NCI-H2029 (cell line): ENCODE measurements at places on chromosomes 11 and 22.

- no peak for DNase-seq
These were observed 420.6 kb upstream of the CNTN5 start for GRCh38 chr11:98600103-98600502.

DNA sequence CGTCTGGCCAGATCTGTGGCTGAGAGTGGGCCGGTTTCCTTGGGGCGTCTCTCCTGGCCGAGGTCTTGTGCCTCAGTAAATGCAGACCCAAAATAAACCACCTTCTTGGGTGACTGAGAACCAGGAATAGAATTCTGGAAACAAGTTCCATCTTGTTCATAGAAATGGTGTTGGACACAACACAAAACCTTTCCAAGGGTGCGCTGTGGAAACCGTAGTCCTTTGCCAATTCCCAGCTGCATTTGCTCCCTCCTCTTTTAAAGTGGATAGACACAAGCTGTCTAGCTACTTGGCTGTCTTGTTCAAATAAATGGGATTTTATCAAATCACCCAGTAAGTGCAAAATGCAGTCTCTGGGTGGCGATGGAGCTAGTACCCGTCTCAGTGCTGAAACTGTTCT lies 300.2 kb downstream of the SHANK2 start:
- DNase-seq: no peak

- DNase-seq: peak; percentile 18
These were observed 28.5 kb downstream of the P4HA3 start for GRCh38 chr11:74282914-74283371.

DNA sequence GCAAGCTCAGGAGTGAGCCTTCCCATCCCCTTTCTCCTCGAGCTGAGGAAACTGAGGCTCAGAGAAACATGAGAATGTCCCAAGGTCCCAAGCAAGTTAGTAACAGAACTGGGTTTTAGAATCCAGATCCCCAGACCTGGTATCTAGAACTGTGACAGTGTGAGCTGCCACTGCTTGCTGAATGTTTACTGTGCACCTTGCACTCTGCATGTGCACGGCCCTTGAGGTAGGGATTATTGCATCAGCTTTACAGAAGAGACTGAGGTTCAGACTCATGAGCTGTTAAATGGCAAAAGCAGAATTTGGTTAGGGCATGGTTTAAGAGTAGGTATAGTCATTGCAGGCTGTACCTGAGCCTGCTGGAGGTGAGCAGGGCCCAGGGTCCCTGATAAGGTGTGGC lies 3.8 kb upstream of the MPPED1 start:
- DNase-seq: no peak

DNA sequence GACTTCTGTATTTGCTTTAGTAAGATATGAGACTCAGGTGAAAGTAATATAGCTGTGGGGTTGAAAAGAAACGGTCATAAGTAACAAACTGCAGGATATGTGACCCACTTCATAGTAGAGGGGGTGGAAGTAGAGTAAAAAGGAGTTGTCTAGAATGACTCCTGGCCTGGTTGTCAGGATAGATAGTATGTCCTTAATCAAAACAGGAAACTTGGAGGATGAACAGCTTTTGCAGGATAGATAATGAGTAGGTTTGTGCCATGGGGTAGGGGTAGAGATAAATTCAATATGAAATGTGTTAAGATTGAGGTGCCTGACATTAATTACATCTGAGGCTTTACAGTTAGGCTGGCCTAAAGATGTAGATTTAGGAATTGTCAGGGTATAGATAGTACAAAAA lies 47.0 kb upstream of the B3GNT6 start:
- no peak for DNase-seq

DNA sequence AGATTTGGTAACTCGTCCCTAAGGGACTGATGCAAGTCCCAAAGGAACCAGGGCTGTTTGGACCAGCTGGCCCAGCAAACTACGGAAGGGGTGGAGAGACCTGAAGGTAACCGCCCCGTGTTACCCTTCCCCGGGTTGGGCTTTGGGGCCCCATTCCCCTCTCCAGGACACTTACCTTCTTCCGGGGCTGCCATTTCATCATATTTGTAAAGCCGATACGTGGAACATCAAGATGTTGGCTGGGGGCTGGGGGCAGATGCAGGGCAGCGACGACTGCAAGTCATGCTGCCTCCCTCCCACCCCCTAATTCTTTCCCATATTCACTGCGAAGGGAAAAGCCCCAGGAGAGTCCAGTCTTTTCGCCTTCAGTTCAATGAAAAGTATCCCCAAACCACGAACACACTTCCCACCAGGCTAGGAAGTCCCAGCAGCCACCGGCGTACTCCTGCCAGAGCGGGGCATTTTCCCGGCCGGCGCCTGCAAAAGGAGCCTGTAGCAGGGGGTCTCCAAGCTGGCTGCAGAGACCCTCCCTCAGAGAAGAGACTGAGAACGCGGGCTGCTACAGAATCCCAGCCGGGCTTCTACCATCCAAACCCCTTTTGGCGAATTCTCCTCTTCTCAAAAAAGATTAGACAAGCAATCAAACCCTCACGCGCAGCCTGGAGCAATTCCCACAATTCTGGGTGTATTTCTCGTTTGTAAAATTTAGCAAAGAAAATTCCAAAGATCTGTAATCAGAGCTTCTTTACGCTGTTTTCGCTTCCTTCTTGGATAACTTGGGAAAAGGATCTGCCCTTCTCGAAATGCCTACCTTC lies 236.7 kb downstream of the TTC28 start:
- DNase-seq: no peak

GRCh38 chr22:25134028-25134427 lies 65.6 kb upstream of the CRYBB3 start:
- peak; percentile 85 for DNase-seq

- no peak for DNase-seq
These were observed 2.0 kb downstream of the FBLN1 start for GRCh38 chr22:45504373-45505341.

DNA sequence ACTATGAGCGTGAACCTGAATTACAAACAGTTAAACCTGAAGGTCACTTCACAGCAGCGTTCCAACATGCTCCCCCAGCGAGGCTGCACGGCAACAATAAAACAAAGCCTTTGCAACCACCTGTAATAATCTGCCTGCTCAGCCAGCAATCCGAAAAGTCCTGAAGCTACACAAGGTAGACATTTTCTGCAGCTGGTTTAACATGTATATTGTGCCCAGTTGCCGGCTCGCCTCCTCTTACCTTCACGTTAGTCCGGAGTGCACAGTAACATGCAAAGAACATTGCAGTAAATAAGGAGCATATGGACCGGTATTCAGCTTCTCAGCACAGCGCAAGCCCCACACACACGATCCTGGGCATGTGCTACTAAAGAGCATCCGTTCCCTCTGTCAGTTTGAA lies 704.3 kb downstream of the DLG2 start:
- no peak for DNase-seq

DNA sequence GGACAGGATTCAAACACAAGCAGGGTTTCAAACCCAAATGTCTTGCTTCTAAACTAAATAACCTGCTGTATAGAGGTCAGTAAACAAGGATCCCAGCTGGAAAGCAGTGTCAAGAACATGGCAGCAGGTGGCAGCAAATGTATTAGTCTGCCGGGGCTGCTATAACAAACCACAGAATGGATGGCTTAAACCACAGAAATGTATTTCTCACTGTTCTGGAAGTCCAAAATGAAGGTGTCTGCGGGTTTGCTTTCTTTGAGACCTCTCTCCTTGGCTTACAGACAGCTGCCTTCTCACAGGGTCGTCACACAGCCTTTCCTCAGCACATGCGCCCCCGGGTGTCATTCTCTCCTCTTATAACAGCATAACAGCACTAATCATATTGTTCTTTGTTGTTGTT lies 65.1 kb upstream of the LRRC55 start:
- DNase-seq: no peak

DNA sequence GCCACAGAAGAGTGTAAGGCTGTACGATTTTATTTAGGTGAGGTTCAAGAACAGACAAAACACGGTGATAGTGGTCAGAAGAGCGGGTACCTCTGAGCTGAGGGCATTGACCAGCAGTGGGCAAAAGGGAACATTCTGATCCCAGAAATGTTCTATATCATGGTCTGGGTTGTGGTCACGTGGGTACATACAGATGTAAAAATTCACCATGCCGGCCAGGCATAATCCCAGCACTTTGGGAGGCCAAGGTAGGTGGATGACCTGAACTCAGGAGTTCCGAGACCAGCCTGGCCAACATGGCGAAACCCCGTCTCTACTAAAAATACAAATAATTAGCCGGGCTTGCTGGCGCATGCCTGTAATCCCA lies 31.1 kb upstream of the GCAT start:
- DNase-seq: no peak

GRCh38 chr11:125394296-125394695 lies 101.8 kb downstream of the FEZ1 start:
- DNase-seq: no peak

- no peak for DNase-seq
These were observed 599.3 kb downstream of the BUD13 start for GRCh38 chr11:116173506-116173905.

DNA sequence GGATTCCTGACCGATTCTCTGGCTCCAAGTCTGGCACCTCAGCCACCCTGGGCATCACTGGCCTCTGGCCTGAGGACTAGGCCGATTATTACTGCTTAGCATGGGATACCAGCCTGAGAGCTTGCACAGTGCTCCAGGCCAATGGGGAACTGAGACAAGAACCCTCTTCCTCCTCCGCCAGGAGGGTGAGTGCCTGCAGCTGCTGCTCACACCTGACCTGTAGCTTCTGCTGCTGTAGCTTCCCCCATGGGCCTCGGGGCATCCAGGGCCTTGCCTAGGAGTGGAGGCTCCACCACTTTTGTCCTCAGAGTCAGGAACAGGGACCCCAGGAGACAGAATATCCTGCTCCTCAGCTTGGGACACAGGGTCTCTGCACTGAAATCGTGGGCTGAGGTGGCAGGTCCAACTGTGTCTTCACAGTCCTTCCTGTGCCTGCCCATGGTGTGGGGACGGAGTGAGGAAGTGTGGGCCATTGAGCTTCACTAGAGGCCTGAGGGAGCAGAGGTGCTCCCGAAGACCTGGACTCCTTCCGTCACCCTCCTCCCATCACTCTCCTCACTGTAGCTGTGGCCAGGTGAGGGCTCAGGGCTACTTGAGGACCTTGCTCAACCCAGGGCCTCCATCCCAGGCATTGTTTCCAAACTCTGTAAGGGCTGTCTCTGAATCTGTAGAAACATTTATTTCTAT lies 103.8 kb downstream of the ZNF280B start:
- no peak for DNase-seq

GRCh38 chr11:86623041-86623621 lies 49.3 kb downstream of the ME3 start:
- no peak for DNase-seq

- no peak for DNase-seq
These were observed 27.9 kb upstream of the FZD4 start for GRCh38 chr11:86983021-86983488.

GRCh38 chr11:133898031-133898769 lies 52.9 kb upstream of the SPATA19 start:
- DNase-seq: no peak

- DNase-seq: peak; percentile 2
These were observed 21.2 kb upstream of the FEZ1 start for GRCh38 chr11:125517116-125517770.

GRCh38 chr22:17893900-17894535 lies 119.7 kb upstream of the BID start:
- no peak for DNase-seq

DNA sequence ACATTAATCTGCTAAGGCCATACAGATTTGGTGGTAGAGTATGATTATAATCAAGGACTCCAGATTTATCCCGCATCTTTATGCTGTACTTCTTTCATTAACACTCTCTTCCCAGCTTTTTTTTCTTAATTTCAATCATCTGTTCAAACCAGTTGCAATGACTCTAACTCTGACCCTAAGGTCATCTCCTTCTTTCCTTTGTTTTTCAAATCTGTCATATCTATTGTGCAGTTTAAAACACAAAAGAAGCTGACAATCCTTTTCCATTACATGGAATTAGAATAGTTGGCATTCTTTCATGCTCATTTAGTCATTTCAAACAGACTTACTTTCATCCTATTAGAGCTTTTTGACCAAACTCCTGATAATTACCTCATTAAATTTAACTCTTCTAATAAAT lies 53.6 kb upstream of the GRM5 start:
- DNase-seq: no peak

GRCh38 chr11:105790840-105791239 lies 181.0 kb downstream of the GRIA4 start:
- DNase-seq: no peak

DNA sequence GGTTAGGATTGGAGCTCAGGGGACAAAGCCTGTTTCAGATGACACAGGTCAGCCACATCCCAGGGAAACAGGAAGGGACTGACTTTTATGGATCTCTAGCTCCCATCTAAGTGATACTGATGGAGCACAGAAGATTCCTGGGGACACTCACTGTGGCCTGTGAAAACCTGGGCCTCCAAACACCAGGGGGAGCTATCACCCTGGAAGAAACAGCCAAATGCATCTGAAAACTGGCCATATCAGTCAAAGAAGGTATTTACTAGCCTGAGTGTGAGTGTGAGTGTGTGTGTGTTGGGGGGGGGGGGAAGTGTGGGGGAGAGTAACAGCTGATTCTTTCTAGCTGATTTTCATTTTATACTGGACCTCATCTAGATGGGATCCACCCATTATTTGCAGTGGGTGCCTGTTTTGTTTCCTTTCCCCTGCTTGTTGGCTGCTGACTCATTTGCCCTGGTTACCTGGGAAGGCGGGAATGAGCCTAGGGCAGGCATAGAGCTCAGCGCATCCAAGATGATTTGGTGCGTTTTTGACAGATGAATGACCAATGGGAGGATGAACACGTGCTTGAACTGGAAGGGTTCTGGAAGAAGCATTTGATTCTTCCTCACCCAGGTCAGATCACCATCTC lies 284.0 kb downstream of the KIRREL3 start:
- no peak for DNase-seq

- DNase-seq: no peak
These were observed 56.7 kb downstream of the HSD17B12 start for GRCh38 chr11:43737201-43737590.

DNA sequence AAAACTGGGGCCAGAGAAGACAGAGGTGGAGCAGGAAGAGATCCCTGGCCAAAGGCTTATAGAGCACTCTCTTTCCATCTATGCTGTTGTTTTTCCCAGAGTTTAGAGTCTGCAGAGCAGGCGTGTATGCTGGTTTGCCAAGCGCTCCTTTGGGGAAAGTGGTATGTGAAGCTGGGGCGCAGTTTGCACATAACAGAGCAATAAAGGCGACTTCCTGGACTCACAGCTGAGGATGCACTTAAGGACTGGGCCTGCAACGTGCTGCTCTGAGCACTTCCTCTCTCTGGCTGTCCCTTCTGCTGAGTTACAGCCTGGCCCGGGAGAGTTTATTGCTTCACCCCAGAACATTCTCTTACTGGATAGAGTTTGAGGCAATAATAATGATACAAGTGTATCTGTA lies 41.7 kb downstream of the THAP12 start:
- DNase-seq: no peak

GRCh38 chr11:117618302-117618981 lies 178.6 kb downstream of the DSCAML1 start:
- DNase-seq: peak; percentile 47

GRCh38 chr11:66976028-66976467 lies 944 bp downstream of the C11orf86 start:
- DNase-seq: no peak
